Activated CD8-positive, alpha-beta memory T cell treated with anti-CD3 and anti-CD28 coated beads for 48 hours (primary cell): ENCODE measurements at places on chromosomes 7 and 10.

- DNase-seq, result no peak
These were observed 245.5 kb downstream of the DYNC1I1 start for GRCh38 chr7:96017877-96018276.

GRCh38 chr7:135672560-135673359, 10.4 kb downstream of the STMP1 start:
- DNase-seq, result no peak

- DNase-seq, result no peak
These were observed 311.9 kb downstream of the TCERG1L start for GRCh38 chr10:130999376-131000202.

- DNase-seq, result no peak
These were observed 23.1 kb downstream of the PDE1C start for GRCh38 chr7:32047075-32047474.

- DNase-seq, result no peak
These were observed 73.8 kb downstream of the LANCL2 start for GRCh38 chr7:55438757-55439525.

DNA sequence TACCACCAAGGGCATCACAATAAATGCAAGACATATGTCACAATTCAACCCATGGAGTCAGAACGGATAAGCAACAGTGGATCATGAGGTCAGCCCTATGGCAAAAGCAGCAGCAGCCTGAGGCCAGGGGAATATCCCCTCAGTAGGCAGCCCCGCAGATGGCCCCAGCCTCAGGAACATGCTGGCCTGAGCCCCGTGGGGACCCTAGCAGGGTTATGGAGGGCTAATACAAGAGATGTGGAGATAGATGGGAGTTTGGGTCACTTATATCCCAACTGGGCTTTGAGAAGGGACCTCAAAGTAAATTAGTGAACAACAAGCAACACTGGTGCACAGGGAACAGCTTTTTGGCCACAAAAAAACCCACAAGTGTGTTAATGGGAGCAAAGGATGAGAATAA, 9.1 kb downstream of the TMEM72 start:
- DNase-seq, result no peak

- no peak for DNase-seq
These were observed 121.3 kb upstream of the GDF10 start for GRCh38 chr10:47178537-47179290.
